ENCODE measurements at places on chromosomes 16 and 17.

- DNase-seq: no peak
Observed at GRCh38 chr16:89798832-89799370, 17.5 kb downstream of the FANCA start.

DNA sequence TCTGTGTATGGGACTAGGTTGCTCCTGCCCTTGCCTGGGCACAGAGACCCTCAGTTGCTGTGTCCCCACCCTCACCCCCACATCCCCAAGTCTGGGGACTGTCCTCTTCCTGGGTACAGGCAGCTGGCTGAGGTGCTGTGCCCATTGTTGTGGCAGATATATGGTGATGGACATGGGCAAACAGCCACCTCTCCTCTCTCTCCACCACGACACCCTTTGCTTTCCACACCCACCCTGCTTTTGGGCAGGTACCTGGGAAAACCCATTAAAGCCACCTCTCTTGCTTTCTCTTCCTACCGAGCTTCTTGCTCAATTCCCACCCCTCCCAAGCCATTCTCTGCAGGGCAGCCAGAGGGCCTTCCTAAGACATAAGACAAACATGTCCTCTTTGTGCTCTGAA is 21.7 kb downstream of the TRPV2 start:
- DNase-seq: no peak

- no peak for DNase-seq
Observed at GRCh38 chr16:72291531-72291981, 119.6 kb upstream of the PMFBP1 start.

- DNase-seq: peak; percentile 2
Observed at GRCh38 chr17:80941743-80942422, 49.8 kb upstream of the CHMP6 start.

GRCh38 chr17:65550075-65550662 is 11.3 kb downstream of the AXIN2 start:
- no peak for DNase-seq

- no peak for DNase-seq
Observed at GRCh38 chr17:32298721-32299579, 33.3 kb downstream of the RHBDL3 start.

- DNase-seq: no peak
Observed at GRCh38 chr17:72318131-72318530, 197.3 kb downstream of the SOX9 start.
